ENCODE measurements at places on chromosomes 4 and X. TPM values are rescaled to one million over a fixed set of nuclear protein-coding genes. Genes with fewer than 3 reads are reported as not detected.

PLAC1 gene
- total RNA-seq, result not detected

FRG2 gene
- total RNA-seq, result not detected

COX7B2 gene
- not detected for total RNA-seq

APELA gene
- total RNA-seq, result not detected

ARHGEF38 gene
- not detected for total RNA-seq

ARSJ gene
- total RNA-seq, result 12.4 TPM

- DNase-seq, result peak; percentile 4
Measured at GRCh38 chr4:149164282-149164681, 651.4 kb downstream of the IQCM start.

GRCh38 chr4:136934601-136935000 is 597.7 kb downstream of the PCDH18 start:
- no peak for DNase-seq

GRCh38 chr4:137470806-137471205 is 61.5 kb downstream of the PCDH18 start:
- no peak for DNase-seq

GRCh38 chrX:1500701-1501624 is 36.0 kb downstream of the P2RY8 start:
- DNase-seq, result no peak

All from fibroblast of the aortic adventitia (primary cell).